Endothelial cell (in vitro differentiated cells): ENCODE measurements at places on chromosomes 1 and 21.

DNA sequence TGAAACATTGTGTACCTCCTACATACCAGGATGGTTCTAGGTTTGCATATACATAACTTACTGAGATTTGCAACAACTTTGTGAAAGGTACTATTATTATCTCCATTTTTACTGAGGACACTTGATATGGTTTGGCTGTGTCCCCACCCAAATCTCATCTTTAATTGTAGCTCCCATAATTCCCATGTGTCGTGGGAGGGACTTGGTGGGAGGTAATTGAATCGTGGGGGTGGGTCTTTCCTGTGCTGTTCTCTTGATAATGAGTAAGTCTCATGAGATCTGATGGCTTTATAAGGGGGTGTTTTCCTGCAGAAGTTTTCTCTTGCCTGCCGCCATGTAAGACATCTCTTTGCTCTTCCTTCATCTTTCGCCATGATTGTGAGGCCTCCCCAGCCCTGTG is 40.1 kb downstream of the IGSF21 start:
- no peak for DNase-seq

DNA sequence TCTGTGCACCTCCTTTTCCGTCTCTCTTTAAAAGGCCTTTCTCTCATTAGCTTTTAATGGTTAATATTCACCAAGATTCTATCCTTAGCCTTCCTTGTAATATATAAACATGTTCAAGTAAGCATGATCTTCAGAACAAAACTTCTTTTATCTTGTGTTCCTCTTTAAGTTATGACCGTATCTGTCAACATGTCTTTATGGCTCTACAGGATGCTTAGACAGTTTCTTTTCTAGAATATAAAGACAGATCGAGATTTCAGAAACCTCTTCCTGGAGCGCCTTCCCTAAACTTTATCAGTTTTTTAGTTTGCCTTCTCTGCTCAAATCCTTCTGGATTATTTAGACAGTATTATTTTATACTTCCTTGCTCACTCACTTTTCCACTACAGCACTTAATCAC is 7.2 kb downstream of the RO60 start:
- DNase-seq: no peak

GRCh38 chr21:31176725-31177124 is 138.4 kb upstream of the KRTAP19-8 start:
- no peak for DNase-seq

- DNase-seq: no peak
Measured at GRCh38 chr1:5551274-5551975, 440.8 kb downstream of the NPHP4 start.

GRCh38 chr1:209736490-209737117 is 19.2 kb upstream of the TRAF3IP3 start:
- DNase-seq: no peak

GRCh38 chr1:3251099-3251806 is 182.2 kb downstream of the PRDM16 start:
- no peak for DNase-seq

DNA sequence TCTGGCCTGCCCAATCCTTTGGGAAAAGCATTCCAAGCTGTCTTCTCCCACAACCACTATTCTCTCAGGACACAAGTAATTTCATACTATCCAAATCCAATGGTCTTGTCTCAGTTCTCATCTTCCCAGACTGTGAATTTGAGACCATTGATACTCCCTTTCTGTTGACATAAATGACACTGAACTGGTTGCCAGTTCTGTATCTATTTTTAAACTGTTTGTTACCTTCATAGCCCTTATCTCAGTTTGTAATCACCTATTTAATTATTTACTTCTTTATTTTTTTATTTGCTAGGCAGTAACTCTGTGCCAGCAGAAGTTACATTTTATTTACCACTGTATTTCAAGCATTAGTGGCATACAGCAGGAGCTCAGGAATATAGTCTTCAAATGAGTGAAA is 24.0 kb downstream of the TCEANC2 start:
- no peak for DNase-seq

DNA sequence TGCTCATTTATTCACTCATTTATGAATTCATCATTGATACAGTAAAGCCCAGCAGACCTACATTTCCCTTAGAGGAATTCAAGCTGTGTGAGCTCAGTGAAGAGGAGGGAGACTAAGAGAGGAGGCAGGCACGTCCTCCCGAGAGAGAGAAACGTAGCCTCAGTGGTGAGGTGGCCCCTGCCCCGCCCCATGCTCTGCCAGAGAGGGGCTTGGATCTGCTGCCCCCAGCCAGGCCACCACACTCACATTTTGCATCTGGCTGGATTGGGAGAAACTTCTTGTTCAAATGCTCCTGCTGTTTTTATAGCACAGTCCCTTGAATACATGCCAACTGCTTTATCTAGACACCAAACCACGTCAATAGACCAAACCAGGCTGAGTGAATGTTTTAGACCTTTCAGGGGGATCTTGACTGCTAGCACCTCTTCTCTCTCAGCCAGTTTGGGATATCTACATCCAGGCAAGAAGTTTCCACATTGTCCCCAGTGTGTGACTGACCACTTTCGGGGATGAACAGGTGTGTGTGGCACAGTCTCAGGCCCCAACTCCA is 67.7 kb upstream of the AJAP1 start:
- DNase-seq: no peak
